ENCODE measurements at places on chromosomes 1 and 21.

- no peak for DNase-seq
These were observed 22.5 kb downstream of the ZMYND12 start for GRCh38 chr1:42433369-42433768.

DNA sequence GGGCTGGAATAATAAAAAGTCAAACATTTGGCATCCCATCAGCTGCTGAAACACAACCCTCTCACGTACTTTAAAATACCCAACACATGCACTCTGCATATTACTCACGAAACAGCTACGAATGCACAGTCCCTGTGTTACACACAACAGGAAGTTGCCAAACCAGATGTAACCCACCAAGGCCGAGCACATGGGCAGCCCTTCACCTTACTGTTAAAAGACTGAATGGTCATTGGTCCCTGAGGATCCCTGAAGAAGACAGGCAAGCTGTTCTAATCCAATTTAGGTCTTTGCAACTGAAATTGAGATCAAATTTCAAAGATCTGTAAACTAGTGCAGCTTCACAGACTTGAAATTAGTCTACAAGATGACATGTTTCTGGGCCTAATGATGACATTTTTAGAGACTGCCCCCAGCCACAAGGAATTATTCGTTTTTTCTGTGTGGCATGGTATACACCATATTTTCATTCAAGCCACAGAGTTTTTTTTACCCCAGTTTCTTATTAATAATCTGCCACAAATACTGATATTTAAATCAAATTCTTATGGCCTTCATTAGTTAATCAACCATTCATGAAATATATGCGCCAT is 25.6 kb upstream of the IER5 start:
- DNase-seq: peak; percentile 37

- DNase-seq: no peak
These were observed 206.4 kb upstream of the FOXD3 start for GRCh38 chr1:63116016-63116415.

DNA sequence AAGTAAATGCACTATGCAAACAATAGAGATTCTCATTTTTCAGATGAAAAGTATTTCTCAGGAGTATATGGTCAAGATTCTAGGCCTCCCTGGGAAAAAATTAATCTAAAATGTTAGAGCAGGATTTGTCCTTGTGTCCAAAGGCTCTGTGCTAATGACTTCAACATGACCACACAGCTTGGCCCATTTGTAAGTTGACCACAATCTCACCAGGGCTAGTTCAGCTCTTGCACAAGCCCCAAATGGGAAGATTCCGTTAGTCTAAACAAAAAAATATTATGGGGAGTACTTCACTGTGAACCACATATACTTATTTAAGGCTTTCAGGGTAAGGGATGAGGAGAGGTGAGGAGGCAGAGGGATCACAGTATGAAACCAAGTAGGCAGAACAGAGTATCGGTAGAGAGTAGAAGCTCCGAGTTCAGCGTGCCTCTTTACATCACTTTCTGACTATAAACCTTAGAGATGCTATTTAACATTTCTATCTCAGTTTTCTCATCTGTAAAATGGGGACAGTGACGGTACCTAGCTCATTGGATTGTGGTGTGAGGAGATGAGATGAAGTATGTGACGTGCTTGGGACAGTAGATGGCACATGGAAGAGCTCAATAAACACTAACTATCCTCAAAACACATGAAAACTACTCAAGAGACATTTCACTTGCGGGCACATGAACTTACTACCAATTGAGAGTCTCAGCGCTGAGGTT is 37.8 kb upstream of the CTTNBP2NL start:
- no peak for DNase-seq

DNA sequence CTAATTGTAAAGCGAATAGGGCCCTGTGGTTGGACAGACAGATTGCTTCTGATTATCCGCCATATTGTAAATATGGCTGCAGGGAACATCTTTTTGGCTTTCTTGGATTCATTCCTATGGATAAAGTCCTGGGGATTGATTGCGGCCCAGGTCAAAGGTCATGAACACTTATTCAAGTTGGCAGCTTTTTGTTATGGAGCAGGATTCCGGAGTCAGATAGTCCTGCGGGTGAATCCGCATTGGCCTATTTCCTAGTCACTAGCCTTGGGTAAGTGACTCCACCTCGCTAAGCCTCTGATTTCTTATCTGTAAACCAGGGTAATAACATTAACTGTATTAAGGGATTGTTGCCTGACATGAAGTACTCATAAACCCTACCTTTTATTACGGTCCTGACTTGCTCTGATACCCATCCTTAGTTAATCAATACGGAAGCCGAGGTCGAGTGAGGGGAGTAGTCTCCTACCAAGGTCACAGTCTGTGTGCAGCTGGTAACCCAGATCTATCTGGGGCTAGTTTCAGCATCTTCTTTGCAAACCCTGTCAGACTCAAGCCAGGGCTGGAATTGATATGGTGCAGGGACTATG is 31.7 kb downstream of the EDN2 start:
- no peak for DNase-seq

- DNase-seq: no peak
These were observed 10.1 kb downstream of the FAM131C start for GRCh38 chr1:16063226-16063829.

GRCh38 chr1:59707178-59707791 is 107.5 kb upstream of the HOOK1 start:
- no peak for DNase-seq

DNA sequence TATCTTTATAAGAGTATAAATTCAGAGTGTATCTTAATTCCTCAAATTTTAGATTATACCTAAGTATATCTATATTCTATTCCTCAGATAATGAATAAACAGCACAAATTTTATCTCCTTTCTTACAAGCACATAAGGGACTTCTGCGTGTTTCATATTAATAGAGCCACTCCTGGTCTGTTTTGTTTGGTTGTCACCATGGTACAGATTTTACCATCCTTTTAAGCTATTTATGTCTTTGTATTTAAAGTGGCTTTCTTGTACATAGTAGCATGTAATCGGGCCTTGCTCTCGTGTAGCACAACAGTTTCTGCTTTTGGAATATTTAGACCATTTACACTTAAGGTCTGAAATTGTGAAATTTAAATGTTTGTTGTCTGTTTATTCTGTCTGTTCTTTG is 52.6 kb upstream of the SLC35A3 start:
- no peak for DNase-seq

DNA sequence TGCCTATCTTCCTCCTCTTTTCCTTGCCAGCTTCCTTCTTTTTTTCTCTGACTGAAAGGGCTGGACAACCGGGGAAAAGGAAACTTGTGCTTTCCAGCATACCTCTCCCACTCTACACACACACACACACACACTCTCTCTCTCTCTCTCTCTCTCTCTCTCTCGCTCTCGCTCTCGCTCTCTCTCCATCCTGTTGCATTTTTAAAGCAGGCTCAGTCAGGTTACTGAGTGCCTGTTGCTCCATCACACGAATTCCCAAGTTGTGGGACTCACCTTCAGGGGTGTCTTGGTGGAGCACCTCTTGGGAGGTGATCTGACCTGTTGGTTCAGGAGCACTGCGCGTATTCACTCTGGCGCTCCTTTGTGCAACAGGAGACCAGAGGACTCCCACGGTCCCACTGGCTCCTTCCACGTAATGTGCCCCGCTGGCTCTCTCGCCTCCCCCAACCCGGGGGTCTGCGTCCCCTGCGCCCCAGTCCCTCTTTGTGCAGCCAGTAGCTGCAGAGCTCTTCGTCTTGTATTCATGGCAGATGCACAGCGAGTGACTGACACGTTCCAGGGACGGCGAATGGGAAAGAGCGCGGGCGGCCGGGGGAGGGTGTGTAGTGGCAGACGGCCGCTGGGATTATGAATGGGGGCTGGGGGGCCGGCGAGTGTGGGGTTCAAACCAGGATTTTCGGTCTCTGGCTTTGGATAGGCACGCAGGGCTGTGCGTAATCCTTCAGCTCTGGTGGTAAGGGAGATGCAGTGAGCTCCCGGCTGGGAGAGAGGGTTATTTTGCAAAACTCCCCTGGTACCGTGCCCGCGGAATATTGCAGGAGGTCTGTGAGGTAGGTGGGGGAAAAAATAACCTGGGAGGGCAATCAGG is 660 bp upstream of the PDE4B start:
- DNase-seq: no peak

GRCh38 chr1:207698822-207699483 is 52.9 kb upstream of the CD46 start:
- peak; percentile 80 for DNase-seq

DNA sequence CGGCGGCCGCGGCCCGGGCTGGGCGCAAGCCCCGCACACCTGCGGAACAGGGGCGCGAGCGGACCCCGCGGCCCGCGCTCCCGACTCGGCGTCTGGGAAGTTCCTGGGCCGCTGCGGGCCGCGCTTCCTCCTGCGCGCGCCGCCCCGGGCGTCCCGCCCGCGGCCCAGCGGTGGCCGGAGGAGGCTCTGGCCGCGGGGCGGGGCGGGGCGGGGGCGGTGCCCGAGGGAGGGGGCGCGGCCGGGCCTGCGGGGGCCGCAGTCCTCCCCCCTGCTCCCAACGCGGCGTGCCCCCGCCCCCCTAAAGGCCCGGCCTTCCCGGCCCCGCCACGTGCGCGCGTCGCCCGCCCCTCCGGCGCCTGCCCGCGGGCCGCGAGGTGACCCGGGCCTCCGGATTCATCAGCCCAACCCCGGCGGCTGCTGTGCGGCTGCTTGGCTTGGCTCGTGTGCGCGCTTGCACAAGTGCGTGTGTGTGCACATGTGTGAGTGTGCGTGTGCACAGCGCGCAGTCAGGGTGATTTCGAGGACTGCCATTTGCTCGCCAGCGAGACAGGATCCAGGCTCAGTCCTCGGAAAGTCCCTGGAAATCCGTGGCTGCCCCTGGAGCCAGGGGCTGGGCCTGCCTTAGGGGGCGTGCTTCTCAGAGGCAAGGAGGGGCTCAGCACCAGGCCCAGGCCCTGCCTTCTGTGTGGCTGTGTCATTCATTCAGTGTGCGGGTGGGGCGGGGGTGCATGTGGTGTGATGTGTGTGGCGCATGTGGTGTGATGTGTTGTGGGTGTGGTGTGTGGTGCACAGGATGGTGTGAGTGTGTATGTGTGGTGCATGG is at the start of gene C2CD2:
Gene C2CD2 (minus strand): TSS at position 188 of the 823 bp plus-strand sequence. CDS start 370 bp downstream, outside the sequence.
- DNase-seq: peak; percentile 34

DNA sequence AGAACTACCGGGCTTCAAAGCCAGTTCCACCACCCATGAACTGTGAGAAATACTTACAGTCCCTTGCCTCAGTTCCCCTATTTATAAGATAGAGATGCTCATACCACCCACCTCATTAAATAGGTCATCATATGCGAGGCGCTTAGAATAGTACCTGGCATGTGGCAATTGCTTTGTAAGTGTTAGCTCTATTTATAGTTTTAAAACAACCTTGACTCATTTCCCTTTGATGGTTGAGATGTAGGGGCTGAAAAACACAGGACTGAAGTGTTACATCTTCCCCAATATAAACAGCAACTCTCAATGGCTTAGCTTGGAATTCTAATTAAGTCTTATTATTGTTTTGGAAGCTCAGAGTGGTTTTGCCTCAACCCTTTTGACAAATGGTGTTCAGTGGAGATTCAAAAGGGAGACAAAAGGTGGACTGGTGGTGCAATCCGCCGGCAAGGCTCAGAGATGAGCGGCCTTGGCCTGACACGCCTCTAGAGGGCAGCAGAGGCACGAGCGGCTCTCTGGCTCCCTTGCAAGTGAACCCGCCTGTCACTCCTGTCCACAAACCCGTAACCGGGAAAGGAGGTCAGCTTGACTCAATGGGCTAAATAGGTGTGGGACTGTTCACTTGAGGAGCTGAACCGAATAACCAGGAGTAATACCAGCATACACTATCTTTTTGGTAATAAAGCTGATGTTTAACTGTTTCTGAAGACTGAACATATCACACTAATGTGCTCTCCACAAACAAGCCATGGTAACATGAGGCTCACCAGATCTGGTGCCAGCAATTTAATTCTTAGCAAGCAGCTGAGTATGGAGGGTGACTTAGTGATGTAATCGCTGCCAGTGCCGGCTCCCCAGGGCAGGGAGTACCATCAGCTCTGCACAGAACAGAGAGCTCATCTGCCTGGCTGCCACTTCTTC is 19.5 kb upstream of the SMYD2 start:
- DNase-seq: peak; percentile 81

DNA sequence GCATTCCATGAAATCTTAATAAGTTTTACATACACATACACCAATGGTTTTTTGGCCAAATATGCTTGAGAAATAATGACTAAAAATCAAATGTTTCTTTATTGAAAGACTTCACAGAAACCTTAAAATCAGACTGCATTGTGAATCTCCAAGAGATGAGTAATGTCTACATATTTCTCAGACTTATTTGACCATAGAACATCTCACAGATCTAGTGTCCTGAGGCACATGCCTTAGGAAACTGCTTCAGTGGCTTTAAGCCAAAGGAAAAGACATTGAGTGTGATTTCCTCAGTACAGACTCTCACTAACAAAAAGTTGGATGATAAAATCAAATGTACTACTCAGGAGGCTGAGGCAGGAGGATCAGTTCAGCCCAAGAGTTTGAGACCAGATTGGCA is 6.2 kb upstream of the C1orf105 start:
- DNase-seq: no peak

GRCh38 chr1:65003316-65003664 is 36.9 kb upstream of the JAK1 start:
- no peak for DNase-seq

DNA sequence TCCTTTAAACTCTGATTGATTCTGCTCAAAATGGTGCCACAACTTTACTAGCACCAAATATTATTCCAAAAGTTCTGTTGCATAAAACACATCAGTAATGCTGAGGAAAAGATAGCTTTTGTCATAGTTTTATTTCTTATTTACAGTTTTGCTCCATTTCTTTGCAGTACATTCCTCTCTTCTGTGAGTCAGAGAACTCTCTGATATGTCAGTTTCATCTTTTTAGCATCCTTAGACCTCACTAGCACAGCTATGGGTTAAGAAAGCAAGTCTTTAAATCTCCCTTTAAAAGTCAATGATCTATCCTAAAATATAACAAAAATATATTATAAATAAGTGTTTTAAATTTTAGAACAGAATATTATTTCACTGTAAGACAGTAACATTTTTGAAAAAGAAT is 356.6 kb upstream of the SNX7 start:
- no peak for DNase-seq

GRCh38 chr1:150151291-150152181 is 1.8 kb downstream of the PLEKHO1 start:
- no peak for DNase-seq

GRCh38 chr1:92583821-92584760 is 97.4 kb upstream of the GFI1 start:
- no peak for DNase-seq

GRCh38 chr1:18997508-18997907 is 41.0 kb upstream of the IFFO2 start:
- DNase-seq: peak; percentile 82

DNA sequence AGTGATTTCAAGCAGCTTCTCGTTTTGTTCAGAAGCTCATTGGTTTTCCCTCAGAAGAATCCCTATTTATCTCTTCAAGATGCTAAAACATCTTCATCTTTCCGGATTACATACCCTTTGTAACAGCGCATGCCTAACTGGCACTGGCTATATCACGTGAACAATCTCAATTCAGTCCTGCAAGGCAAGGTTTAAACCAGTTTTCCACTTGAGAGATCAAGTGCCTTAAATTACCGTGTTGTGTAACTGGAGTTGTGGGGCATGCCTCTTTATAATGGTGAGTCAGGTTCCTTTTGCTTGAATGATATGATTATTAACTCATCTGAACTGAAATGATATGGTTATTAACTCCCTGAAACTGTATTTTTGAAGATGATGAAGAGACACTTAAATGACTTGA is 11.0 kb upstream of the ZFP69B start:
- DNase-seq: no peak

GRCh38 chr1:171438441-171438840 is 46.9 kb upstream of the PRRC2C start:
- DNase-seq: no peak

Data from midbrain (tissue), 1 donor.